ENCODE measurements at places on chromosomes 7 and 10.

DNA sequence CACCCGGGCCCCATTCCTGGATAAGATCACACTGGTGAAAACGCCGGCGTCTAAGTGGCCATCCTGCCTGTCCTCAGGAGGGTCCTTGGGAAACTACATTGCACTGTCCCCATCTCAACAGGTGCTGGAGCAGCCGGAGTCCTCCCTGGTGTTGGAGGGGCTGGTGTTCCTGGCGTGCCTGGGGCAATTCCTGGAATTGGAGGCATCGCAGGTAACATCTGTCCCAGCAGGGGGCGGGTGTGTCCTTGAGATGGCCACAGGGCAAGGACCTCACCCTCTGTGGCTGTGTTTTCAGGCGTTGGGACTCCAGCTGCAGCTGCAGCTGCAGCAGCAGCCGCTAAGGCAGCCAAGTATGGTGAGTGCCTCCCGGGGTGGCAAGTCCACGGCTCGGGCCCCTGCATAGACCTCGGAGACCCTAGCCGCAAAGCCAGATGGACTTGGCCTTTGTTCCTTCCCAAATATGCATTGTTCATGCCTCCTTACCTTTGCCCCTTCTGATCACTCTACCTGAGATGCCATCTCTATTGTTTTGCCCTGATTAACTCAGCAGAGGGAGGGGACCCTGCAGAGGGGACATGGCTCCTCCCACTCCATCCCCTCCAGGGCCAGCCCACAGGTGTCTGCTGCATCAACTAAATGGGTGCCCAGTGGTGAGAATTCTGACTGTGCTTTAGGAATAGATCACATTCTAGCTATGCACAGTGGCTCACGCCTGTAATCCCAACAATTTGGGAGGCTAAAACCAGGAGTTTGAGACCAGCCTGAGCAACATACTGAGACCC lies 23.8 kb downstream of the ELN start:
- DNase-seq = no peak

- DNase-seq = no peak
These were observed 9.4 kb downstream of the SLC35B4 start for GRCh38 chr7:134307320-134307719.

DNA sequence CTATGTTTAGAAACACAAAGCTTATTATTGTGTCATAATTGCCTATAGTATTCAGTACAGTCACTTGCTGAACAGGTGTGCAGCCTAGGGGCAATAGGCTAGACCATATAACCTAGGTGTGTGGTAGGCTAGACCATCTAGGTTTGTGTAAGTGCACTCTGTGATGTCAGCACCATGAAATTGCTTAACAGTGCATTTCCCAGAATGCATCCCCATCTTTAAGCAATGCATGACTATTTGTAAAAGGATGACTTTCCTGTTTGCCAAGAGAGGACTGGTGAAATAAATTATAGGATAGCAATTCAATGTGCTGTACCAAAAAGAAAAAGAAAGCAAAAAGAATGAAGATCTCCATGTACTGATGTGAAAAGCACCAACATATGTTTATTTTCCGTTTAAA lies 288.7 kb upstream of the AUTS2 start:
- no peak for DNase-seq

- DNase-seq = peak; percentile 82
These were observed 99.6 kb upstream of the DIP2C start for GRCh38 chr10:788796-789748.

DNA sequence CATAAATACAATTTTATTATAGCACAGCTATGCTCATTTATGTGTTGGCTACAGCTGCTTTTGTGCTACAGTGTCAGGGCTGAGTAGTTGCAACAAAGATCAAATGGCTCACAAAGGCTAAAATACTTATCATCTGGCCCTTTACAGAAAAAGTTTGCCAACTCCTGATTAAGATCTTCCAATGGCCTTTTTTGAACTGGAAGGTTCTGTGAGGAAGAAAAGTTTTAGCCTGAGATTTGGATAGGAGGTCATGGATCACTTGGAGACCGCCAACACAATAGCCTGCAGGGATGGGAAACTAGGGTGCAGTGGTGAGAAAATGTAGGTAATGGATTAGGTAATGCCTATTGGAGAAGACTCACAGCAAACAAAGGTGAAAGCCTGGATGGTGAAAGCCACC lies 169.8 kb downstream of the NOC3L start:
- DNase-seq = no peak

- peak; percentile 75 for DNase-seq
These were observed 11.3 kb upstream of the SAMD8 start for GRCh38 chr10:75099952-75100763.

DNA sequence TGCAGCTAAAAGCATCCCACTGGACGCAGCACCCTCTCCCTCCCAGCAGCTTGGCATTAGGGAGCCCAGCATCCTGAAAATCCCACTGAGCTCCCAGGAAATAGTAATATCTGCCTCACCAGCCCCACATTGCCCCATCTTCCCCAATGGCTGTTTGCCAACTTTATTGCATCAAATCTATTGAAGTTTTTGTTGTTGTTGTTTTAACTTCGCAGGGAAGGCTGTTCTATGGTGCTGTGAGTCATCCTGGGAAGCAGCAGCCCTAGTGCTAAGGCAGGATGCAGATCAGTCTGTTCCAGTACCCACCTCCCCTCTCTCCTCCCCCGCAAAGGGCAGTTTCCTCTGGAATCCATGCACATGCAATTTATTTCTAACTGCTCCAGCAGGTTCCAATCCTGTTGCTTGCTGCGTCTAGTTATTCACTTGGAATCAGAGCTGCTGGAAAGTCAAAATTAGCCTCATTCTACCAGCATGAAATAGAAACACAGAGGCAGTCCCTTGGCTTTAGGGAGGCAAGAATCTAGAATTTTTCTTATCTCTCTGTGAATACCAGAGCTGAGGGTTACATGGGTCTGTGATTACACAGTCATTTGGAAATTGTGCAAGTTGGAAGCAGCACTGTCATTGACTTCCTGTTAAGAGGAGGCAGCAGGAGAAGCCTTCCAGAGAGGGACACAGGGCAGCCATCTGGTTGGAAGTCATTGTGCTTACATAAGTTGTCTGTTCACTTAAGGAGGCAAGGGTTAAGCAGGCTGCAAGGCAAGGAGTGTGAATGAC lies 115.9 kb upstream of the CACUL1 start:
- DNase-seq = peak; percentile 66

DNA sequence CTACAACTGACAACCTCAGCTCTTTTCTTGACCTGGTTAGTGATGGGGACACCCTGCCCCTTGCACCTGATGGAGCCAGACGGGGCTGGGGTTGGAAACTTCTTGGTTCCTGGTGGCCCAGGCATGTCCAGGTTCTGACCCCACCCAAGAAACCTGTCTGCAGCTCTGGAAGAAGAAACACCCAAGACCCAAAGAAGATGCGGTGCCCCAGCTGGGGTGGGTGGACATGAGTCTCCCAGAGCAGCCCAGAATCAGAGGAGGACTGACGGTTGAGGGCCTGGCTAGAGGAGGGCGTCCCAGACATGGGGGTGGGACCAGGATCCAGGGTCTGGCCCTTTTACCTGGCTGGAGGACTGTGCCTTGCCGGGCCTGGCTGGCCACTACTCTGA lies 202.4 kb downstream of the GLRX3 start:
- DNase-seq = peak; percentile 53

DNA sequence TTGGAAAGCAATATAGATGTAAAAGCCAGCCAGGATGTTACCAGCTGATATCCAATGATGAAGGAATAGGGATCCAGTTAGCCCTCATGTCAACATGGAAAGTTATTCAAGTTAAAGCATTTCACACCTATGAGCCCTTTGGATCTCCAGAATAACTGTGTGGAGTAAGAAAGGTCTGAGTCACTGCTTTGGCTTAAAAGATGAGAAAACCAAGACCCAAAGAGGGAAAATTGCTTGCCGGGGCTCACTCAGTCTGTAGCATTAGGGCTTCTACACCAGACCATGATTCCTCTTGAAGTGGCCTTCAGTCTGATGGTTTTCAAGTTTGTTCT lies 12.6 kb downstream of the LSM5 start:
- no peak for DNase-seq

- DNase-seq = no peak
These were observed 23.6 kb upstream of the ADCYAP1R1 start for GRCh38 chr7:31028417-31028992.

DNA sequence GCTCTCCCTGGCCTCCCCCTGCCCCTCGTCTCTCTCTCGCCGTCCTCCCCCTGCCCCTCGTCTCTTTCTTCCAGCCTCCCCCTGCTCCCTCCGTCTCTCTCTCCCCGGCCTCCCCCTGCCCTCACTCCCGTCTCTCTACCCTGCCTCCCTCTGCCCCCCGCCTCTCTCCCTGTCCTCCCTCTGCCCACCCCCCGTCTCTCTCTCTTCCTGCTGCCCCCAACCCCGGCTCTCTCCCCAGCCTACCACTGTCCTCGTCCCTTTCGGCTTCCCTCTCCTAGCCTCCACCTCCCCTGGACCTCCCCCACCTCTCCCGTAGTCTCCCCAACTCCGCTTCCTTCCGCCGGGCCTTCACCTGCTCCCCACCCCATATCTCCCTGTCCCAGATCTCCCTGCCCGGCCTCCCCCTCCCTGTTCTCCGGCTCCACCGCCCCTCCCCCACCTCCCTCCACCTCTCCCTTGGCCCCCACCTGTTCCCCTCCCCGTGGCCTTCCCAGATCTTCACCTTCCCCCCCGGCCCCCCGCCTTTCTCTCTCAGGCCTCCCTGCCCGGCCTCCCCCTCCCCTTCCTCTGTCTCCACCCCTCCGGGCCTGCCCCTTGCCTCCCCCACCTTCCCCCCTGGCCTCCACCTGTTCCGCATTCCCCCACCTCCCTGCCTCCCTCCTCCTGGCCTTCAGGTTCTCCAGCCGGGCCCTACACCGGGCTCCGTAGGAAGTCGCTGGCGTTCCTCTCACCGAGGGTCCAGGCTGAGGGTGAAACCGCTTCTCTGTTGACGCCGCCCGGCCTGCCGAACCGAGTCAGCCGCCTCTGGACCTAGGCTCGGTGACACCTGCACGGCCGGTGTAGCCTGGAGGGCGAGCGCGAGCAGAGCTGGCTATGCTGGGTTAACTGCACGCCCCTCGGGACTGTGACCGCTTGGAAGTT lies 1.2 kb downstream of the GET4 start:
- DNase-seq = no peak

GRCh38 chr7:16062269-16062668 lies 359.1 kb downstream of the CRPPA start:
- DNase-seq = no peak

- no peak for DNase-seq
These were observed 8.2 kb upstream of the CYP17A1 start for GRCh38 chr10:102845352-102845902.

- DNase-seq = no peak
These were observed 1.3 kb downstream of the SP8 start for GRCh38 chr7:20785157-20786048.

GRCh38 chr7:127918130-127918529 lies 113.1 kb downstream of the LRRC4 start:
- DNase-seq = no peak

GRCh38 chr7:121204537-121204936 lies 124.3 kb upstream of the WNT16 start:
- DNase-seq = no peak

DNA sequence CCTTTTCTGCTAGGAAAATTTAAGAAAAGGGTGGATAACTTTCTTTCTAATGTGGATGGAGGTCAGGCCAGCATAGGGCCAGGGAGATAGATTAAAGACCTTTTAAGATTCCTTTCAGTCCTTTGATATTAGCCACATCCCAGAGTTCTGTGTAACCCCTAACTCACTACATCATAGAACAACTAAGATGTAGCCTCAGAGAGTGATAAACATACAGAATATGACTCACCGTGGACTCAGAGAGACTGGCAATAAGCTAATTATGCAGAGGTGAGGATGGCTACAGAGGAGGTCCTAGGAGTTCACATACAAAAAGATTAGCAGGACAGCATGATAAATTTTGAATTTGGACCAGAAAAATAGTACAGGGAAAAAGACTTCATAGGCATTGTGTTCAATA lies 141.0 kb downstream of the AOAH start:
- no peak for DNase-seq

DNA sequence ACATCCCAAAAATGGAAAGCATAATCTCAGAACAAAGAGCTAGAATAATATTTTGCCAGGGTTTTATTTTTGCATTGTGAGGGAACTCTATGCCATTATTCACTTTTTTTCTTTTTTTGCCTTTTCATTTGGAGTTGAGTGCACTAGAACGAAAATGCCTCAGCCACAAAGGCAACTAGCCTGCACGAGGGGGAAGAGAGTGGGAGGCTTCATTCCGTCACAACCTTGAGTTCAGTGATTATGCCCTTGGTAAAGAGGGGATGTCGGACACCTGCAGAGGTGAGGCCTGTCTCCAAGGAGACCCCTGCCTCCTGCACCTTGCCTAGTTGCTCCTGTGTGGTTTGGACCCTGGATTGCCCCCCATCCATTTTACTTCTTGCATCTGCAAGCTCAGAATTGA lies 232.7 kb downstream of the TEX36 start:
- DNase-seq = no peak

GRCh38 chr7:32263611-32264010 lies 193.4 kb upstream of the PDE1C start:
- no peak for DNase-seq

GRCh38 chr7:29977886-29978651 lies 11.5 kb downstream of the SCRN1 start:
- no peak for DNase-seq

DNA sequence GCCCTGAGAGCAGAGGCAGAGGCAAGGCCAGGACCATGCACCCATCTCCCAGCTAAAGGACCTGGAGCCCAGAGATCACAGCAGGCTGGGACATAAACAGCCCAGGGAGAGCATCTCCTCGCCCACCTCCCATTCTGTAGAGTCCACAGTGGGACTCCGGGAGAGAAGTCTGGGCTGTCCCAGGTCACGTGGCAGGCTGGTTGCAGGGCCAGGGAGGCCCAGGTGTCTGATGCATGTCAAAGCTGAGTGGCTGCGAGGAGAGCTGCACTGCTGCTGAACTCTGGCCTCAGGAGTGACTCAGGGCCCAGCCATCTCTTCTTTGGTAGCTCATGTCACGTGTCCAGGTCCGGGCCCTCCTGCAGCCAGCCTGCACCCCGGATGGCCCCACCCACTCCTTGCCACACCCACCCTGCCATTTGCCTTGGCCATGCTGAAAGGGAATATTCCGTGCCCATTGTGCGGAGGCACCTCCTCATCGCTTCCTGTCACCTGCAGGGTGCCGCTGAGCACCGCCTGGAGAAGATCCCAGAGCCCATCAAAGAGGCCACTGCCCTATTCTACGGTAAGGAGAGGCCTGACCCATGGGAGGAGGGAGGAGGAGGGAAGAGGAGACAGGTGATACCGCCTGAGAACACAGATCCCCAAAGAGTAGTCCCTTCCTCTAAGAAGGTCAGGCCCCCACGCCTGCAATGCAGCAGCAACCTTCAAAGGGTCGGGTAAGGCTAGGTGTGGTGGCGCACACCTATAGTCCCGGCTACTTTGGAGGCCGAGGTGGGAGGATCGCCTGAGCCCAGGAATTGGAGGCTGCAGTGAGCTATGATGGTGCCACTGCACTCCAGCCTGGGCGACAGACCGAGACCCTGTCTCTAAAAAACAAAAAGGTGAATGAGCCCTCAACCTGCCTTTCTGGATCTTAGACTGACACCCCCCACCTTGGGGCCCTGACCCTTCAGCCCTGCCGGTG lies 12.6 kb upstream of the SH2B2 start:
- DNase-seq = no peak

Data from right atrium auricular region (tissue), 2 donors.